Lower leg skin (tissue), 4 donors: ENCODE measurements at places on chromosomes 2 and 18. TPM values are rescaled to one million over a fixed set of nuclear protein-coding genes. Genes with fewer than 3 reads are reported as not detected.
A peak's percentile ranks its signal among the peaks of the same experiment; 100 is the strongest.

- no peak for DNase-seq
Measured at GRCh38 chr2:175844169-175844568, 157.9 kb downstream of the LNPK start.

GRCh38 chr2:68059784-68060525, 2.8 kb downstream of the C1D start:
- DNase-seq = no peak

- no peak for DNase-seq
Measured at GRCh38 chr18:8562919-8563318, 46.3 kb upstream of the RAB12 start.

The HOXD11 gene
- total RNA-seq = not detected

DNA sequence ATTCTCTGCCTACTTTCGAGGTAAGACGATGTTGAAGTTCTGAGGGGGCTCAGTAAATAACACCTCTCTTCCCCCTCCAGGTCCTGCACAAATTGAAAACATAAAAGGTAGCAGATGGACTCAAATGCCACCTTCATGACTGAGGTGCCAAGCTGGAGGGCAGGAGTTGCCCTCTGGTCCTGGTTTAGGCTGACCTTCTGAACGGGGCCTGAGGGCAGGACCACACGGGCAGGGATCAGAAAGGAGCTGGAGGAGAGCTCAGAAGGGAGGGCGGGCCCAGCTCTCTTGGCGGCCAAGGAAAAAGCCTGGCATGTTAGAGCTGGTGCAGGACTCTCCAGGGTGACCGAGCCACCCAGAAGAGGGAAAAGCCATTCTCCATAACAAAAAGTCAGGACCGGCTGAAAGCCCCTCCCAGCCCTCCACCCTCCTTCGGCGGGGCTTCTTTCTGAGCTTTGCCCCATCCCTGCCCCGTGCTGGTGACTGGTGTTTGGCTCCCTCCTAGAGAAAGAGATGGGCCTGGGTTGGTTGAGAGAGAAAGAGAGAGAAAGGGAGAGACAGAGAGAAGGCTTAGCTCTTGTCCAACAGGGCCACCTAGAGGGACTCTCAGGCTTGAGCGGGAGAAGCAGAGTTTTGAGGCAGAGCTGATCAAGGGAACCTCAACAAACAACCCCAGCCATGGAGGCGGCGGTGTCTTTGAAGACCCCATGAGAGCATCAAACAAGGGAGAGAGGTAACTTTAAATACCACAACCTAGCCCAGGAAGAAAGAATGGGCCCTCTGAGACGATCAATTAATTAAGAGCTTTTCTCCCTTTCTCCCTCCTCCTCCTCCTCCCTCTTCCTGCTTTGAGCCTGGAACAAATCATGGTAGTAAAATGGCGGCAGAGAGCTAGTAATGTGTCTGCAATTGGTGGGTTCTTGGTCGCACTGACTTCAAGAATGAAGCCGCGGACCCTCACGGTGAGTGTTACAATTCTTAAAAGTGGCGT, 50.8 kb downstream of the WIPF1 start:
- no peak for DNase-seq

DNA sequence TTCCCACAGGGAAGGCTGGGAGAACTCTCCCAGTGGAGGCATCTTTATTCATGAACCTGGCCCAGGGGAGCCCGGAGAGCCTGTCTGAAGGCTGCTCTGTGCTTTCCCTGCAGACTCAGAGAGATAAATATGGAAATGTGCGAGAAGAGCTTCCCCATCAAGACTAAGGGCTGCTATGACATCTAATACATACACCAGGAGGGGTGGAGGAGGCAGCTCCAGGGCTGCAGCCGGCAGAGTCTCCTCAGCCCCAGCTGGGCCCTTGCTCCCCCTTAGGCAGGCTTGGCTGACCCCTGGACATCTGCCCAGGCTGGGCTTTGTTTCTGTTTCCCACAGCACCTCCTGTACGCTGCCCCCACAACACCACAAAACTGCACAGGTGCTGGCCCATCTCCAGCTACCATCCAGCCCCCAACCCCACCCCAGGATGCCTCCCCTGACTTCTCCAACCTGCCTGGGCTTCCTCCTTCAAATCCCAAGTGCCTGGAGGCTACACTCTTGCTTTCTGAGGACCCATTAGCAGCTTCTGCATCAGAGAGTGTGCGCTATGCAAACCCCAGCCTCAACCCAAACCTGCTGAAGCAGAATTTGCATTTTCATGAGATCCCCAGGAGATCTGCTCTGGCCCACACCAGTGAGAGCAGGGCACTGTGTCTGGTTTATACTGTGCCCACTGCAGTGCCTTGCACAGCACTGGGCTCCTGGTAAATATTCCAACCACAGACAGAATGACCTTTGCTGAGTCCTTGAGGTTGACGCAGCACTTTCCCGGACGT, 96.8 kb downstream of the VSNL1 start:
- no peak for DNase-seq

The VWA3B gene
- not detected for total RNA-seq

- no peak for DNase-seq
Measured at GRCh38 chr2:217993817-217994463, 8.9 kb downstream of the TNS1 start.

The DLX1 gene
- total RNA-seq = 0.52 TPM

GRCh38 chr18:38695559-38696280, 1130.1 kb upstream of the CELF4 start:
- DNase-seq = no peak

The NT5DC4 gene
- not detected for total RNA-seq

GRCh38 chr2:162118166-162119031, 33.6 kb downstream of the GCG start:
- DNase-seq = no peak

The SLC38A11 gene
- 0.32 TPM for total RNA-seq

DNA sequence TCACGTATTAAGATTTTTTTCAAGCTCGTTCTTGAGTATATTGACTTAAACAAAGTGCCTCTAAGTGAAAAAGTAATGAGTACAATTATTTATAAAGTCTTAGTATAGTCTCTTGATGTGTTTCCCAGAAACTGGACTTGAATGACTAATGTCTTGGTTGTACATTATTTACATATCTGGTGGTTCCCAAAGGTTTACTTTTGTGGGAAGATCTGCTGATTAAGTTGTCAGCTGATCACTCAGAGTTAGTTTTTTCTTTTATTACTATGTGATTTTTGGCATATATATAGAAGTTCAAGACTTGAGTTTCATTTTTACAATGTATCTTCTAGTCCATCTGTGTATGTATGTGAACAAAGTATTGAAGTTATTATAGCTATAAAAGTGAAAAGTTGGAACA, 29.5 kb downstream of the RNF144A start:
- DNase-seq = no peak

DNA sequence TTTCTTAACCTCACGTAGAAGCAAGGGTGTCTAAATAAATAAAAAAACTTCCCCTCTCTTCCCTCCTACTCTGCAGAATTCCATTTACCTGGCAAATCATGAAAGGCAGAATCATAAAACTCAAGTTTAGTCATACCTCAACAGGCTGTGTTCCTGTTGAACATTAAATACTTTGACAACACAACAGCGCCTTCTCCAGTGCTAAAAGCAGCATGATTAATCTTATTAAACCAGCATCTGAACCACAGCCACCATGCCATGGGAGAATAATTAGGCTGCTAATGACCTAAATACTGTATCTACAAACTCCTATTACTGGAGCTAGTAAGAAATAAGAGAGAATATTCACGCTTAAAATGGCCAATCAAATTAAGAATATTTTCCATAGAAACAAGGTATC, 68.1 kb downstream of the CDH2 start:
- DNase-seq = no peak

DNA sequence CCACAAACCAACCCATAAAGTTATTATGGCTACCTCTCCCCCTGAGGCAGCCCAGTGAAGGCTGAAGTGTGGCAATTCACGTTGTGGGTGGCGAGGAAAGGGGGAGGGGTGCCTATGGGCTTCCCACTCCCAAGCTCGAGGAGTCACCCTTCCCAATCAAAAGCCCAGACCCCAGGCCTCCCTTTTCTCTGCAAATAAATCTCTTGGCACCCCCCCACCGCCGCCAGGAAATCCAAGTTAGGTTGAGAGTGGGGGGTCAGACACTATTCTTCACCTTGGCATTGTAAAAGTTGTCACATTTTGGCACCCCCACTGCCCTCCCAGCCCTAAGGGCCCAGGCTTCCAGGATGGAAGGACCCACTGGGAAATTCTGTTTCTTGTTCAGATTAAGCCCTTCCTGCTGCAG, 6.9 kb downstream of the ANKRD53 start:
- peak; percentile 77 for DNase-seq

The FAM161A gene
- 1.9 TPM for total RNA-seq

DNA sequence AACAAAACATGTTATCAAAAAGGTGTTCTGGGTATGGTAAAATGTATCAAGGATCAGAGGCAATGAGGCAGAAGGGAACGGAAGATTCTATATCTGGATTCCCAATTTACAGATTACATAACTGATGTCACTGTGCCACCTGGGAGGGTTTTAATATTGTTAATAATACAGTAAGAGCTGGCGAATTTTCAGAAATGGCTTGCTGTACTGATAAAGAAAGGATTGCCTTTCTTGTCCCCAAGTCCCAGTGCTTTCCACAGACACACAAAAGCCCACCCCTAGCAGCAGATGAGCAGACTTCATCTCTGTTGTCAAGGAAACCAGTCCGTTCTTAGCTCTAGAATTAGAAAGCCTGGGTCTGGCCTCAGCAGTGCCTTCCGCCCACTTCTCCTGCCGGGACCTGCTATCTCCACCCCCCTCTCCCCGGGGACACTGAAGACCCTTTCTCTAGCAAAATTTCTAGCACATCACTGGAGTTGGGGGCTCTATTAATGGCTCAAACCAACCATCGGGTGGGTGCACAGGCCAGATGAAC, 34.3 kb downstream of the ADD2 start:
- no peak for DNase-seq

The C2orf66 gene
- not detected for total RNA-seq

DNA sequence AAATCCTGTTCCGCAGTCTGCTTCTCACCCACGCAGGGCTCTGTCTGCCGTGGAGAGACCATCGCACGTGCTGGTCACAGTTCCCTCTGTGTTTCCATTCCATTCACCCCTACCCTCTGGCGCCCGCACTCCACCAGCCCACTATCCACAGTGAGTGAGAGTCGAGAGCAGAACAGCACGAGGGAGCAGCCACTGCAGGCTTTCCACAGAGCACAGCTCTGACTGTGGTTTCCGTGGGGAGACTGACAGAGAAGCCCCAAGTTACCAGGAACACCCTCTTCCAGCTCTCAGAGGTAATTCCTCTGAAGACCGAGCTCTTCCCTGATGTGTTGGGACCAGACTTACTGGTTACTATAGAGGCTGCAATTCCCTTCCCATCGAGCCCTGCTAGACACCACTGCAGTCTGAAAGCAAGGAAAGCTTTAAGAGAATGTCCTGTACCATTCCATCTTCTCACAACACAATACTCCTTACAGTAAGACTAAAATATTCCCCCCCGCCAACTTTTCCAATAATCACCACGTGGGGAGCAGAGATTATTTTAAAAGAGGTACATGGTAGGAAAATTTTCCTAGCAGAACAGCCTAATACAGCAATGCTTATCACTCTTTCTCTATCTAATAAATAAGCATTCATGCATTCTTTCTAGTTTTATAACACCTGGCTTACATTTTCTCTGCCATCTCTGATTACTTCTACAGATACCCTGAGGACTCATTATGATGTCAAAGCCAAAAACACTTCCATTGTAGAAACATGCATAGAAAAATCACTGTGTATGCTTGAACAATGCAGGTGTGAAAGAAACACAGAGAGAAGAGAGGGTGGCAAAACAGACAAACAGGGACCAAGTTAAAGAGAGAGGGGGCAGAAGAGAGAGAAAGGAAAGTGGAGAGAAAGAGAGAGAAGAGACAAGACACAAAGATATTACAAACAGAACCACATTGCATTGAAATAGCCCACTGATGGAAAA, 4.7 kb downstream of the MYT1L start:
- DNase-seq = no peak

The ASXL3 gene
- total RNA-seq = 0.13 TPM

The PSTPIP2 gene
- total RNA-seq = 10.5 TPM

DNA sequence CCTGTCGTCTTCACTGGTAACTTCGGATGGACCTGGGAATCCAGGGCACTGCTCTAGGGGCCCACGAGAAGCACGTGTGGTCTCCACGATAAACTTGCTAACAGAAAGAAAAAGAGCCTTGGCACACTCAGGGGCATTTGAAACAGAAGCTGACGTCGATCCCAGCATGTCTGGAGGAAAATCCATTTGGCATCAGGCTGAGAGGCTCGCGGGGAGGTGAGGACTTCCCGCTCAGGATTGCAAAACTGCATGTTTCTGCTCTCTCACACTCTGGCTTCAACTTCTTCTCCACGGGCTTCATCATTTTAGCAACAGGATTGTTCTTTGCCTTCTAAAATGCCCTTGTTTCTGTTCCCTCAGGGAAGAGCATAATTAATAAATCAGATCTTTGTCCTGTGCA, 181.7 kb upstream of the COPS8 start:
- DNase-seq = peak; percentile 83

GRCh38 chr2:11658208-11659114, 11.5 kb downstream of the NTSR2 start:
- DNase-seq = peak; percentile 59

The TOGARAM2 gene
- total RNA-seq = 1.8 TPM

GRCh38 chr2:69013142-69013839, at the start of gene ANTXR1:
TSS of gene ANTXR1 (plus strand) at chr2:69013179. CDS start at chr2:69013500, 321 bp downstream.
- peak; percentile 89 for DNase-seq

DNA sequence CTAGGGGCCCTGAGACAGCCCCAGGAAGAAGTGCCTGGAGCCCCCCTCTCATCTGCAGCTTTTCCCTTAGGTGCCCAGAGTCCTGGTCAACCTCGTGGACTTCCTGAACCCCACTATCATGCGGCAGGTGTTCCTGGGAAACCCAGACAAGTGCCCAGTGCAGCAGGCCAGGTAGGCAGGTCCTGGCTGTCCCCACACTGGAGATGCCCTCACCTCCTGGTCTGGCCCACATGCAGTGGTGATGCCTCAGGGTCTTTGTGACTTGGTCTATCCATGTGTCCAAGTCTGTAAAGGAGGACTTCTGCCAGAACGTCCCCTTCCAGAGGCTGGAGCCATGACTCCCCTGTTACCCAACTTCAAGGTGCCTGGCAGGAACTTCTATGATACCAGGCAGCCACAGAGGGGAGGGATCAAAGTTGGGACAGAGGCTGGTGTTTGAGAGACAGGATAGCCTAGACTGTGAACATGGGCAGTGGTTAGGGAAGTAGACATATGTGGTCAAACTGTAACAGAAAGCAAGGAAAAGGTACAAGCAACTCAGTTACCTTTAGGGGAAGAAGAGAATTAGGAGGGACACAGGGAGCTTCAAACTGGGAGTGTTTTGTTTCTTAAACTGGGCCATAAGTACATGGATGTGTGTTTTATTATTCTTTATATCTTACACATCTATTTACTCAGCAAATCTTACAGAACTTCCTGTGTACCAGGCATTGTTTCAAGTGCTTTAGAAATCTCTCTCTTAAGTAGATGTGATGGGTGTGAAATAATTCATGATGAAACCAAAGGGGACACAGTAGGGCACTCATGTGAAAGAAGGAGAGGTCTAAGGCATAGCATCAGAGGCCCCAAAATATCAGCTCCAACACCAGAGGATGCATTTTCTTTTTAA, 107.1 kb downstream of the PLB1 start:
- no peak for DNase-seq
